Stimulated activated CD4-positive, alpha-beta T cell treated with anti-CD3 and anti-CD28 coated beads, Interleukin-4, amount 100 ng/mL, for 1 hour (primary cell): ENCODE measurements at places on chromosomes 5 and 9.

- DNase-seq = peak; percentile 43
Measured at GRCh38 chr9:133351908-133352634, 4.1 kb downstream of the RPL7A start.

DNA sequence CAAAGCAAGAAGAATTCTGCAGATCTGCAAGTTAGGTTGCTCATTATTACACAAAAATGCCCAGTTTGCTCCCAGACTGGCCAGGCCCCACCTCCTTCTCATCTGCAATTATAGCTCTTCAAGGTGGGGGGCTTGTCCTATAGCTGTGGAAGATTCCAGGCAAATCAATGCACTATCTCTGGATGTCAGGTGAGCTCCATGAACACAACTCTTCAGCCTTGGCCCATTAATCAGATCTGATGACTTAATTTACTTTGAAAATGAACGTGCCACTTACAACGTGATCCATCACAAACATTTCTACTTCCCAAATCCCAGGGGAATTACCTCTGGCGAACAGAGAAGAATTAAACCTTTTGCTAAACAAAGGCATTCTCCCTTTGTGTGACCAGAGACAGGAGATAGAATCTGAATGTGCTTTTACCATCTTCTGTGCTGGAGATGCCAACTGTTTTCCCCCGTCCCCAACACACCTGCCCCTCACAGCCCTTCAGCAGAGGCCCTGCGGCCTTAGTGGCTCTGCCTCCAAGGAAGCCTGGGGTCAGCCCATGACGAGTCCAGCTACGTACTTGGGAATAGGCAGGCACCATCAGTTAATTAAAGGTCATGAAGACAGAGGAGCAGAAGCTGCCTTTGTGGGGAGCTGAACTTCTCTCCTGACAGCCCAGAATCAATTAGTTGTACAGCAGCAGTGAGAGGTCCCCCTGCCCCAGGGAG lies 60.5 kb downstream of the SNX18 start:
- DNase-seq = no peak

GRCh38 chr5:122237906-122238305 lies 74.1 kb upstream of the SNCAIP start:
- no peak for DNase-seq

GRCh38 chr9:114496011-114496410 lies 9.3 kb downstream of the WHRN start:
- DNase-seq = no peak

DNA sequence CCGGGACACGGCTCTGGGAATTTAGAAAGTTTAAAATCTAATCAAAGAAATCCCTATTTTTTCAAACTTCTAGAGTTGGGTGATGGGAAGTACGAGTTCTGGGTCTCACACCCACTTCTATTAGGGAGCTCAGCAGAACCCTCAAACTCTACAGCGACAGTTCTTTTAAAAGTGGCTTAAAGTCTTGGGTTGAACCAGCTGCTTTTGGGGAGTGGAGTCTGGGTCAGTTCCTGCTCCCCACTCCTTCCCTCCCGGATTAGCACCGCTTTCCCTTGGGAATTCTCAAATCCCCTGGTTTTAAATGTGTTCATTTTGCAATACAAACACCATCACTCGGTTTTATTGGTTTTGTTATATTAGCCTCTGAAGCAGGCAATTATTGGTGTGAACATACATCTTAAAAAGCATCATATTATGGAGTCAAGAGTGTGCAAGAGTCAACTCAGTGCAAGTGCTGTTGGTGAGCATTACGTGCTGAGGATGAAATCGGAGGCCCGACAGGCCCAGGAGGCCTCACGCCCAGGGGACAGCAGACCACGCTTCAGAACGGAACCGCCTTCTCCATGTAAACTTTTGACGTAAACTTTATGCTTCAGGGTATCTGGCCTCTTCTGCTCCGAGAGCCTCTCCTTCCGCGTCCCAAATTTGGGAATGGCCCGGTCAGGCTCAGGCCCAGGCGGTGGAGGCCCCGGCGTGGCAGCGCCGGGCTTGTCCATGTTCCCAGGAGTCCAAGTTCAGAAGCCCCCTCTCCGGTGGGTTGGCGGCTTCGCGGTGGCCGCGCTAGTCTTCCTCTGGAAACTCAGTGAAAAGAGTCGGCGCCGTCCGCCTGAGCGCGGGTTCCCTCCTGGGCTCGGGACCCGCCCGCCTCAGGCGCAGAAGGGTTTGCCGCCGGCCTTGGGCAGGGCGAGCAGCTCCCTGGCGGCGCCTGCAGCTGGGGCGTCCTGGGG lies 5.3 kb downstream of the IRX4 start:
- no peak for DNase-seq

DNA sequence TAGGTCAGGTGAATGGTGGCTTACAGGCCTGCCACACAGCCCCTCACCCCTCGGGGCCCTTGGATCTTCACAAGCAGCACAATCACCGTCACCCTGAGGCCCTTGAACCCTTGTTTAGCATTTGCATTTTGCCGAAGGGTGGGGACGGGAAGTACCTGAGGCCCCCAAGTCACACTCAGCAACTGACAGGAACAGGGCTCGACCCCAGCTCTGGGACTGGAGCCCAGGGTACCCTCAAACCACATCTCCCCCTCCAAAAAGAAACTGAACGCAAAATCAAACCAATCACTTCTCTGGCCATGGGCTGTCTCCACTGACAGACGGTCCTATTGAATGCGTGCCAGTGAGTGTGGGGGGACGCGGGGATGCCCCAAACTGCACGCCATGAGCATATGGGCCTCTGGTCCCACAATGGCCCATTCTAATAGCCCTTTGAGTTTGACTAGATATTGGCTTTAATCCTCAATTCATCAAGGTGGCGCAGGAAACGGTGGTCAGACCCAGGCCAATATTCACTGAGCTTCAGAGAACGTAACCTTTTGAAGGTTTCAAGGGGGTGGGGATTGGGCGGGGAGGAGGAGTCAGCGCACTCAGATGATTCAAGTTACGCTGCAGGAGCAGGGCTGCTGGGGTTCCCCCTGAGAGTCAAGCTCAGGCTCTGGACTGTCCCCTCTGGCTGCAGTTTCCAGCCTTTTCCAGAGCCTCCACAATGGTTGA lies 176.0 kb downstream of the DAB2IP start:
- no peak for DNase-seq

- no peak for DNase-seq
Measured at GRCh38 chr5:24491490-24491889, 153.3 kb downstream of the CDH10 start.

DNA sequence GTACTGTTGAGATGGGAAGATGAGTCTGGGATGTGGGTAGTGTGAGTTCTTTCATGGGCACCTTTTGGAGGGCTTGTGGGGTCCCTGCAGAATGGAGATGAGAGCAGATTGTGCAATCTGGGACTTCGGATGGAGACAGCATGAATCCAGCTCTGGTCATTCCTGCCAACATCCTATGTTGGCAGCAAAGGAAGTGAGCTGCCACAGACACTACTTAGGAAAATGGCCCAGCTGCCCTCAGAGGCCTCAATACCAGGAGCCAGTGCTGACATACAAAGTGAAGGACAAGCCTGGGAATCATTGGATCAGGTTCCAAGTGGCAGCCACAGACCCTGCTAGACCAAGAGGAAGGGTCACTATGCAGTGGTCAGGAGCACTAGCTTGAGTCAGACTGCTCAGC lies 402.8 kb downstream of the CDK5RAP2 start:
- no peak for DNase-seq

DNA sequence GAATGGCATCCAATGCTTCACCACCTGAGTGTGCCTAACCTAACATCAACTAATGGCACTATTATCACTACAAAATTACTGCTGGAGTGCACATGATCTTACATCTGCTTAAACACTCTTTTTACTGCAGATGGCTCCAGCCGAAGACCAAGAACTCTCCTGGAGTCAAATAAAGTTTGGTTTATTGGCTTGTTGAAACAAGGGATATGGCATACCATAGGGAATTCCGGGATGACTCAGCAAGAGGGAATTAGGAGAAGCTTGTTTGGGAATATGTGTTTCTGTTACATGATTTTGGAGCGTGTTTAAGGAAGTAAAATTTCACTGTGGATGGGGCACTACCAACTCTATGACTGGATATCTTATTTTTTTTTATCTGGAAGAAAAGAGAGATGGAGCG lies 872.6 kb downstream of the DTWD2 start:
- DNase-seq = no peak

DNA sequence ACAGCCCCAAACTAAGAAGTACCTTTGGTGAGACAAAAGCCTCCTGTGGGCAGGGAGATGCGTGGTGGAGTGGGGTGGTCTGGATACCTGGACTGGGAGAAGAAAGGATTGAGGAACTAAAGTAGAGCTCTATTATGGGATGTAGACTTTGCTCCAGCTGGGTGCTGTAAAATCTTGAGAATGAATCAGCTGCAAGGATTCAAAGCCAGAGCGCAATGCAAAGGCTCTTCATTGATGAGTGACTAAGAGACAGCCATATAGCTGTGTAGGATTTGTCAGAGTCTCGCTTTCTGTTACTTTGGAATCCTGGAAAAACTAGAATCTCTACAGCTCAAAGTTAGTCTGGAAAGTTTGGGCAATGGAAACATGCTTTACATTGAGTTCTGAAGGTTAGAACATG lies 159.9 kb downstream of the TAF11L14 start:
- DNase-seq = no peak

- no peak for DNase-seq
Measured at GRCh38 chr9:72902268-72902667, 50.6 kb downstream of the ALDH1A1 start.

- no peak for DNase-seq
Measured at GRCh38 chr9:78788101-78788500, 491.2 kb downstream of the PSAT1 start.

- no peak for DNase-seq
Measured at GRCh38 chr5:41891066-41891707, 13.0 kb upstream of the RIMOC1 start.

GRCh38 chr5:149265597-149265996 lies 6.1 kb upstream of the AFAP1L1 start:
- DNase-seq = no peak

GRCh38 chr5:34742061-34742460 lies 85.9 kb downstream of the RAI14 start:
- no peak for DNase-seq

DNA sequence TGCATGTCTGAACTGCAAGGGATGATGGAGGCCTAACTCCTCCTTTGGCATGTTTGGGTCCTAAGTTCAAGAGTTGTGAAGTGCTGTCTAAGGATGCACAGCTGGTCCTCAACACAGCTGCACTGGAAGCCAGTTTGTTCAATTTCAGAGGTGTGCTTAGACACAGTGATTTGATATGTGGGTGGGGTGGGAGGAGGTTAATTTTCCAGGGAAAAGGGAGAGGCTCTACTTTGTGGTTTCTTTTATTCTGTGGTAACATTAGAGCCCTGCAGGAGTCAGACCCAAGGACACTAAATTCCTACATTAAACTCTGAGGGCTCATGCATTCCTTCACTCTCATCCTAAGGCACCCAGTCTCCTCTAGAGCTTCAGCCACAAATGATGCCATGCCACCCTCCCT lies 188.4 kb upstream of the MAST4 start:
- DNase-seq = no peak

- no peak for DNase-seq
Measured at GRCh38 chr9:13244181-13244580, 35.3 kb downstream of the MPDZ start.

GRCh38 chr5:122424132-122424531 lies 112.1 kb downstream of the SNCAIP start:
- DNase-seq = no peak

DNA sequence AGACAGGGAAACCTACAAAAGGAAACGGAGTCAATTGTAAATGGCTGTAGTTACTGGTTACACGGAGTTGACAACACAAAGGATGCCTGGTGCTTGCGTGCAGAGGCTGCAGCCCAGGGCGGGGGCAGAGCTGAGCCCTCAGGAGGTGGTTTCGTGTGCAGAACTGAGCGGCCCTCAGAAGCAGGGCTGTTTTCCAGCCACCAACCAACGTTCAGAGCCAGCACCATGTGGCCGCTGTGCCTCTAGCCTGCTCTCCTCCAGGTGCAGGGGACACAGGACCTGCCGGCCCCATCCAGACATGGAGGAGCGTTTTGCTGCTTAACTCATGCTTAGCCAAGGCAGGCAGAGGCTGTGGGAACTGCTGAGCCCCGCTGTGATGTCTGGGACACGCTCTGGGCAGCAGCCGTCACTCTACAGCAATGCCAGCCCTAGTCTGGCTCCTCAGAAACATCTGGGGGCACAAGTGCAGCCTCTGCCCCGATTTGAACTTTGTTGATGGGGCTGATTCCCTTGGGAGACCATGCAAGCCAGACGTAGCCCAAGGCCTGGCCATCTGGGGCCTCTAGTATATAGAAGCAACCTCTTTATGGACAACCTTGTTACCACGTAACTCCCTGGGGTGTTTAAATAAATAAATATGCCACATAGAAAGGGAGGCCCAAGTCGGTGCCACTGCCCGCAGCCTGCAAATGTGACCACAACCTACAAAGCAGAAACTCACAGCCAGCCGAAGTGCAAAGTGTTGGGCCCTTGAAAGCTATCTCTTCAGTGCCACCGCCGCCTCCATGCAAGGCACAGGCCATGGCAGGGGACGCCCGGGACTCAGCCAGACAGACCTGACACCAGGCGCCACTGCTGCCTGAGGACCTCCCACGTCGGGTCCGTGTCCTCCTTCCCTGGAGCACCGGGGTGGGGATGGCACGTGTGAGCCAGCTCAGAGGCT lies 42.1 kb downstream of the NKD2 start:
- no peak for DNase-seq
